ENCODE measurements at places on chromosomes 16 and 17.
A peak's percentile ranks its signal among the peaks of the same experiment; 100 is the strongest.

DNA sequence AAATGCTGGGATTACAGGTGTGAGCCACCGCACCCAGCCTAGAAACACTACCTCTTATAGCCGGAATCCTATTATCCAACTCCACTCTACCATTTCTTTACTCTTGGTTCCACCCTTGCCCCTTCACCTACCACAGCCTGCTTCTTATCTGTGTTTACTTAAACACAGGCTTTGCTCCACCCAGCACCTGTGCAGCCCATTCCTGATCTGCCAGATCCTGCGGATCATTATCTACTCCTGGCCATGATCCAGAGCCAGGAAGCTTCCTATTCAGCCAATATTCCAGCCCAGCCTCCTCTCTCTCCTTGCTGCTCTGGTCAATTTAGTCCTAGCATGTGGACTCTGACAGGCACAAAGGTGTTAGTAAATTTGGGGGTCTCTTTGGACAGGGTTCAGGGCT is 98.8 kb upstream of the MED13 start:
- DNase-seq, result no peak

DNA sequence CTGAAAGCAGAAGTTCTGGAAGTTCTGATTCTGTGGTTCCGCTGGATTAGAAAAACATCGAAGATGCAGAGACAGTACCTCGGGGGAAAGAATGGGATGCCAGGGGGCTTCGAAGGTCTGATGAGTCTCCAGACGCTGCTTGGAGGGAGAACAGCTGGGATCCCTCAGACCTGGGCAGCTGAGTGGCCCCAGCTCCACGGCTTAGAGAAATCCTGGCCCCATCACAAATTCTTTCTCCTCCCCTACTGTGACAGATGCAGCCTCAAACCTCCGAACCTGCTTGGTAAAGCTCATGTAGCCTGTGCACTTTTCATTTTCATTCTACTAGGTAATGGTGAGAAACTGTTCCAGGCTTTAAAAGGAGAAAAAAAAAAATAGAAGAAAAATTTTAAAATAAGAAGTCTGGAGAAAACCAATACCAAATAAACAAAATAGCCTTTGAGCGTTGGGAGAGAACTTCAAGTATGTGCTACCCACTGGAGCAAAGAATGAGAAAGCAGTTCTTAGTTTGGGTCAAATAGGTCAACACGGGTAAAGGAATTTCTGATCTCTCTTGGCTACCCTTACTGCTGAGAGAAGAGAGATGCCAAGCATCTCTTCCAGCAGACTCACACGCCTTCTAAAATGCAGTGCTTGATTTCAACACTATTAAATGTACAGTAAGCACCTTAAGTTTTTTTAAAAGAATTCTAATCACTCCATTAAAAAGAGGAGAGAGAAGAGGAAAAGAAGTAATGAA is 19.9 kb downstream of the MAF start:
- DNase-seq, result no peak

DNA sequence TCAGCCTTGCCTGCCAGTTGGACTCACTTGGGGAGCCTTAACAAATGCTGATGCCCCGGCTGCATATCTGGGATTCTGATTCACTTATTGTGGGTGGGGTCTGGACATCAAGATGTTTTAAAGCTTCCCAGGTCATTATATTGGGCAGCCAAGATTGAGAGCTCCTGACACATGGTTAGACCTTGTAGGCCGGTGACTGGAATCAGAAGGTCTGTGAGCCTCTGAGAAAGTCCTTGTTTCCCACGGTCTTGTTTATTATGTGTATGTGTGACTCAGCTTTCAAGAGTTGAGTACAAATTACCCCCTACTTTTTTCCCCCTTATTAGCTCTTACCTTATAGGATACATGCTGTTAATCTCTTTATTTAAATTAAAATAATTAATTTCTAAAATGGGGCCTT is 103.5 kb downstream of the ABCC1 start:
- no peak for DNase-seq

GRCh38 chr16:64469906-64470702 is 651.8 kb downstream of the CDH11 start:
- no peak for DNase-seq

- no peak for DNase-seq
Measured at GRCh38 chr17:76135810-76136188, 5.2 kb downstream of the FOXJ1 start.

DNA sequence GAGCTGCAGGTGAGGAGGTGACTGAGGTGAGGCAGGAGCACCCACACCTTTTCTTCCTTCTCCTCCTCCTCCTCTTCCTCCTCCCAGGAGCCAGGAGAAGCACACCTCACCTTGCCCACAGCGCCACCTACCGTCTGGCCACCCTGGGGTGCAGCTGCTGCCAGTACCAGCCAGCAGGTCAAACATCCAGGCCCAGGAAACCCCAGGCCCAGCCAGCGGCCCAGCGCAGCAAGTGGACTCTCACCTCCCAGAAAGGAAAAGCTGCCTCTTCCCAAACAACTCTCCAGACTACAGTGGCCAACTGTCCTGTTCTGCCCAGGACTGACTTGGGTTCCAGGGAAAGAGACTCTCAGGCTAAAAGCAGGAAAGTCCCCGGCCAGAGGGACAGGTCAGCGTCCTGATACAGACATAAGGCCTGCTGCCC is 22.7 kb downstream of the PEMT start:
- DNase-seq, result peak; percentile 44

GRCh38 chr17:55496094-55496881 is 15.0 kb downstream of the SMIM36 start:
- DNase-seq, result peak; percentile 21

- no peak for DNase-seq
Measured at GRCh38 chr16:72241008-72241407, 69.1 kb upstream of the PMFBP1 start.

DNA sequence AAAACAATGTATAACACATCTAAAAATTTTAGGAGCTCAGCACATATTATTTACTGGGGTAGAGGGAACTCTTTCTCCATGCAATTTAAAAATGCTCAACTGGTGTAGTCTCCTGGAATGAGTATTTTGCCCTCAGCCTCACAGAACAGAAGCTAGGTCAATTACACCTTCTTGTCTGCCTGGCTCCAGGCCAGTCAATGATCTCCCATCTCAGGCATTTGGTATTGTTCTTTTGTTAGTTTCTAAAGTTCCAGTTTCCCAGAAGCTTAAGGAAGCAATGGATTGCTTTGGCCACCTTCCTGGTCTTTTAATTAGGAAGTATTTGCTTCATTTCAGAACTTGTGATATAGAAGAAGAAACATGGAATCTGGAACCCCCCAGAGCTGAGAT is 360.3 kb upstream of the ASIC2 start:
- DNase-seq, result no peak

GRCh38 chr16:81964808-81965207 is 46.5 kb downstream of the SDR42E1 start:
- no peak for DNase-seq

GRCh38 chr16:81937305-81938038 is 73.8 kb downstream of the SDR42E1 start:
- DNase-seq, result peak; percentile 24

DNA sequence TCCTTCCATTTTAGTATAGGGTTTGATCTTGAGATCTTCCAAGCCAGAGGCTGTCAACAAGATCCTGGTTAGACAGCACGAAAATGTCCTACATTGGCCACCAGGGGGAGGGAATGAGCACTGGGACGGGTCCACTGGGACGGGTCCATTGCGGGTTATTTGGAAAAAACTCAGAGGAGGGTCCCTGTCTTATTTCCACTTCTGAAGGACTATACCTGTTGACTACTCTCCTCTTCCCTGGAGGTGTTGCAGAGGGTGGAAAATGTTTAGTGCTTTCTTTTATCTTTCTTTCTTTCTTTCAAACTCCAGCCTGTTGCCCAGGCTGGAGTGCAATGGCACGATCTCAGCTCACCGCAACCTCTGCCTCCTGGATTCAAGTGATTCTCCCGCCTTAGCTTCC is 2.5 kb downstream of the TTLL6 start:
- DNase-seq, result peak; percentile 38

- DNase-seq, result peak; percentile 14
Measured at GRCh38 chr17:36722121-36722902, 120.9 kb downstream of the MRM1 start.

- peak; percentile 58 for DNase-seq
Measured at GRCh38 chr16:83109490-83110125, 482.8 kb downstream of the CDH13 start.

All from fibroblast of skin of scalp (primary cell).